ENCODE measurements at places on chromosomes 3 and 15.

GRCh38 chr15:68796576-68796975 is 24.1 kb downstream of the ANP32A start:
- no peak for DNase-seq

- DNase-seq = no peak
These were observed 33.5 kb downstream of the ALS2CL start for GRCh38 chr3:46660003-46660402.

- no peak for DNase-seq
These were observed 211.7 kb downstream of the MBNL1 start for GRCh38 chr3:152480282-152480953.

DNA sequence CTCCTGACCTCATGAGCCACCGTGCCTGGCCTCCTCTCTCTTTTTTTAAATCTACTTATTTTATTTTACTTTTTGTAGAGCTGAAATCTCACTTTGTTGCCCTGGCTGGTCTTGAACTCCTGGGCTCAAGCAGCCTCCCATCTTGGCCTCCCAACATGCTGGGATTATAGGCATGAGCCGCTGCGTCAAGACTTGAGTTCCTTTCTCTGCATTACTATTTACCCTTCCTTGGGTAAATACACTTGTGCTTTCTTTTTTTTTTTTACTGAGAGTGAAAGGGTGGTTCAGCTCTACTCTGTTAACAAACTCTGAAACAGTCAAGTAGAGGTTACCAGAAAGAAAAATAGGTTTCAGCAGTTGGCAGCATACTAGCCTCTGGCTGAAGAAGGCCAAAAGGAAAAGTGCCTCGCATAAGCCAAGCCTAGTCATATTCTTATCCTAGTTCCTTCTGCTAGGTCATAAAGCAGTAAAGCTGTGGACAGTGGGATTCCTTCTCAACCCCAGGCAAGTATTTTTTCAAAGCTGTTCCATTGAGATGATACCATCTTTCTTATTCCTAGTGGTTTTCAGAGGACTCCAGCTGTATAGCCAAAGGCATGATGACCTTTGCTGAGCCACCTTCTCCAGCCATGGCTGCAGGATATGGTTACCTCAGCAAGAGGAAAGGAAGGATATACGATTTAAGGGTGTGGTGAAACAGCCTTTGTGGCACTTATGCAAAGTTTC is 135.1 kb downstream of the RBPMS2 start:
- no peak for DNase-seq

- DNase-seq = no peak
These were observed 87.6 kb downstream of the P2RY1 start for GRCh38 chr3:152922554-152922953.

DNA sequence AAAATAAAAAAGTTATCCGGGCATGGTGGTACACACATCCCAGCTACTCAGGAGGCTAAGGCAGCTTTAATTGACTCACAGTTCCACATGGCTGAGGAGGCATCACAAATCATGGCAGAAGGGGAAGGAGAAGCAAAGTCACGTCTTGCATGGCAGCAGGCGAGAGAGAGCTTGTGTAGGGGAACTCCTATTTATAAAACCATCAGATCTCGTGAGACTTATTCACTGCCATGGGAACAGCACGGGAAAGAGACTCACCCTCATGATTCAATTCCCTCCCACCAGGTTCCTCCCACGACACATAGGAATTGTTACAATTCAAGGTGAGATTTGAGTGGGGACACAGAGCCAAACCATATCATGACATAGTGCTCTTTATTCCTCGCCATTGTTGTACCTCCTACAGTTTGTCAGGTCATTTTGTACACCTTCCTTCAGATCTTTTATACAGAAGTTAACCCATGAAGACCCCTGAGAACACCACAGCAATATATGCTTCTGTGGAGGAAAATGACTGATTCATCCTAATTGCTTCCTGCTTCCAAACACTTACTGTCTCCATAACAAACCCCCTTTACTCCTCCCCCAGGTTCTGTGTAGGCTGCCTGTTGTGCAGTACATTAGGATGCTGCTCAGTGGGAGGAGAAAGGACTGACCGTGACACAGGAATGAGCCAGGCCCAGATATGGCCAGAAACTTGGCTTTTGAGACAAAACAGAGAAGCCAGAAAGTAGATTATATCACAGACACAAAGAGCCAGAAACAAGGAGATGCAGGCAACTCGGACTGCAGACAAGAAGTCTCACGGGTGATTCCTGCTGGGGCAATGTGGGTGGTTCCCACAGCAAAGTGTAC is 67.9 kb upstream of the HEG1 start:
- no peak for DNase-seq

DNA sequence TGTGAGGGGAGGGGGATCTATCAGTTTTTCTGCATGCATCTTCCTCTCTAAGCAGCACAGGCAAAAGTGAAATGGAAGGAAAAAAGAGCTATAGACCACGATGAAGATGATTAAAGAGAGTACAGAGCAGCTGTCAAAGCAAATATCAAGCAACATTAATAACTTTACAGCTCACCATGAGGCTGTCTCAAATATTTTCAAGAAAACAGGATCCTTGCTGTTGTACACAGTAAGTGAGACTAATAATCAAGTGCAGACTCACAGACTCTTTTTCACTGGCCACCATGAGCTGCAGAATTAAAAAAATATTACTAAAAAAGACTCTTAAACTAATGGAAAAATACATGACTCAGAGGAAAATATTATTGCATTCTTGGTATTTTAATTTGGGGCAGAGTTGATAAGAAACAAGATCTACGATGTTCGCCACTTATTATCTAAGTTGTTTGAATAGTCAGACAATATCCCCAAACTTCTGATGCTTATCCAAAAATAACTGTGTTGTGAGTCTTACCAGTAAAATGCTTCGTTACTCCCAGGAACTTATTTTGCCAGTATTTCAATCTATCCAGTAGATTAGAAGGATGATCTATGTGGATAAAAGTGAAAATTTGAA is 817.5 kb upstream of the ALCAM start:
- no peak for DNase-seq

GRCh38 chr3:13303410-13303809 is 116.7 kb downstream of the NUP210 start:
- DNase-seq = no peak

DNA sequence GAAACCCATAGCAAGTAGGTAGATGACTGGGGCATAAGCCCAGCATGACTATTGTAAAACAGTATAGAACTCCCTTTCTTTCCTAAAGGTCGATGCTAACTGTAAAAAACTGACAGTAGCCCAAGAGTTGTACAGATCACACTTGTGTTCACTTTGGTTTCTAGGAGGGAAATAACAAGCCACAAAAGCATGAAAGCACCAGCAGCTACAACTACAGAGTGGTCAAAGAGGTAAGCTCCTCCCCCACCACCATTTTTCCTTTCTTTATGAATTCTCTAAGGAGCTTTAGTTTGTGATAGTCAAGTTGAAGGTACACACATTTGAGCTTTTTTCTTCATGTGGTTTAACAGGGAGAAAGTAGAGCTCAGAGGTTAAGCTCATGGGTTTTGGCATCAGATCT is 191.0 kb downstream of the ITPR1 start:
- no peak for DNase-seq

DNA sequence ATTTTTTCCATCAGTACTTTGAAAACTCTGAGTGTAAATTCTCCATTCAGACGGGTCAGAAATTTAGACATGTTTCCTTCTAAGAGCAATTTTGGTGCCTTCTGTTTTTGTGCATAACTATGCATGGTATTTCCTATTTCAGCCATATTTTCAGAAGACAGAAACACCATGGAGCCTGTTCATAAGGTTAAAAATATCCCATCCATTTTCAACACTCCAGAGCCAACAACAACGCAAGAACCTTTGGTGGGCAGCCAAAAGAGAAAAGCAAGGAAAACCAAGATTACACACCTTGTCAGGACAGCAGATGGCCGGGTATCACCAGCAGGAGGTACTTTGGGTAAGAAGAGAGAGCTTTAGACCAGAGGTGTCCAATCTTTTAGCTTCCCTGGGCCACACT is 275.6 kb downstream of the BBX start:
- no peak for DNase-seq

DNA sequence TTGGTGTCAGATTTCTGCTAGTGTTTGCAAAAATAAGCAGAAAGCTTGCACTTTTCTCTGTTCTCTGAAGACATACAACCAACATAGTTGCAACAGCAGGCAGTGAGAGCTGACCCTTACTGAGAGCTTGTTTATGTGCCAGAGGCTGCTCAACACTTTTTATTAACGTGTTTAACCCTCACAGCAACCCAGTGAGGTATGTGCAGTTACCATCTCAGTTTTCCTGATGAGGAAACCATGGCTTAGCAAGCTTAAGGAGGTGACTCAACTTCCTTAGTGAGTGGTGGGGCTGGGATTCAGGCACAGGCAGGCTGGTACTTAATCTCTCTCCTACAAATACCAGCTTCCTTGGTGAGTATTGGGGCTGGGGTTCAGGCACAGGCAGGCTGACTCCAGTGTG is 158.1 kb upstream of the CTDSPL start:
- DNase-seq = no peak

- no peak for DNase-seq
These were observed 125.0 kb downstream of the ASB7 start for GRCh38 chr15:100727291-100727851.

- no peak for DNase-seq
These were observed 17.9 kb upstream of the STIMATE start for GRCh38 chr3:52915294-52915693.

- no peak for DNase-seq
These were observed 10.6 kb upstream of the TBC1D5 start for GRCh38 chr3:17752876-17753631.

DNA sequence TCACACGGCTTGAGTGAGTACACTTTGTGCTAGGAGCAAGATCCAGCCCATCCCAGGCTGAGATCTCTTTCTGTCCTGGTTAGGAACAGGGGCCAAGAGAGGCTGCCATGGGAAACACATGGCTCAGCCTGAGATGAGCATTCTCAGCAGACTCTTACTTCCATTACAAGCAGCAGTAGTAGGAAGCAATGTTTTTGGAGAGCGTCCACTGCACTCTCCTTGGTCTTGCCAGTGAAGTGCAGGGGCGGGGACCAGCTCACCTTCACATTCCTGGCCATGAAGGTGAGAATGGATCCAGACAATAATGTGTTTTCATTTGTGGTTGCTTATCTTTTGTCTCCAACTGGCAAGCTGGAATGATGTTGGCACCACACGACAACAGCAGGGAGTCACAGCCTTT is 24.7 kb downstream of the ZNF80 start:
- DNase-seq = no peak

GRCh38 chr15:100777821-100778220 is 101.8 kb upstream of the ALDH1A3 start:
- no peak for DNase-seq

DNA sequence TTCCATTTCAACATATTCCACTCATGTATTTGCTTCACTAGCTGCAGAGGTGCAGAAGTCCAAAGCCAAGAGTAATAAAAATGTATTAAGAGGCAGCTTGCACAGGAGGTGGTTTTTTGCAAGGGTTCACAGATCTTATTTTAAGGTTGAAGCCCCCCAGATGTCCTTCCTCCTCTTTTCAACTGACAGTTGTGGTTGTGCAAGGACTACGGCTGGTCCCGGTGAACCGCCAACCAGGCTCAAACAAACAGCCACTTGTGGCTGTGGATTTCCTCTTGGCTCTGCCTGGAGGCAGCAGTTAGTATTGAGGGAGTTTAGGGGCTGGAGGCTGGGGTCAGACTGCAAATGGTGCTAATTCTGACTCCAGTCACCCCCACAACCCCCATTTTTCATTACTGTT is 240.7 kb upstream of the TBC1D5 start:
- no peak for DNase-seq

DNA sequence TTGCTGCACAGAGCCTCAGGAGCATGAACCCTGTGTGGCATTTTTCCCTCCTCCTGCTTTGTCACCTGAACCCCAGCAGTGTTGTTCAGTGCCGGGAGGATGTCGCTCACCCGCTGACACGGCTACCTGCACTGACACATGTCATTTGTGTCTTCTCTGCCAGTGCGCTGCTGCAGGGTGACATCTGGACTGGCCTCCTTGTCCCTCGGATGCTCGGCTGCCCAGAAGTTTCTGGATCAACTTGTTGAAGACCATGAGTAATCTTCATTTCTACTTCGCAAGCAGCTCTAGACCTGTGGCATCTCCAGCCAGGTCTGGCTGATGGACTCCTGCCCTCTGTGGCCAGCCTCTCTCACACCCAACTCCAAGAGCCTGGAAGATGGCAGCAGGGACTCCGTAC is 311.1 kb upstream of the C2CD4B start:
- DNase-seq = no peak

- DNase-seq = no peak
These were observed 13.8 kb downstream of the XIRP1 start for GRCh38 chr3:39178553-39178952.

GRCh38 chr3:146750196-146750595 is 145.1 kb upstream of the PLSCR5 start:
- no peak for DNase-seq

GRCh38 chr15:58602823-58603222 is 146.7 kb downstream of the ADAM10 start:
- no peak for DNase-seq

GRCh38 chr15:95795386-95795785 is 535.1 kb upstream of the NR2F2 start:
- DNase-seq = no peak

DNA sequence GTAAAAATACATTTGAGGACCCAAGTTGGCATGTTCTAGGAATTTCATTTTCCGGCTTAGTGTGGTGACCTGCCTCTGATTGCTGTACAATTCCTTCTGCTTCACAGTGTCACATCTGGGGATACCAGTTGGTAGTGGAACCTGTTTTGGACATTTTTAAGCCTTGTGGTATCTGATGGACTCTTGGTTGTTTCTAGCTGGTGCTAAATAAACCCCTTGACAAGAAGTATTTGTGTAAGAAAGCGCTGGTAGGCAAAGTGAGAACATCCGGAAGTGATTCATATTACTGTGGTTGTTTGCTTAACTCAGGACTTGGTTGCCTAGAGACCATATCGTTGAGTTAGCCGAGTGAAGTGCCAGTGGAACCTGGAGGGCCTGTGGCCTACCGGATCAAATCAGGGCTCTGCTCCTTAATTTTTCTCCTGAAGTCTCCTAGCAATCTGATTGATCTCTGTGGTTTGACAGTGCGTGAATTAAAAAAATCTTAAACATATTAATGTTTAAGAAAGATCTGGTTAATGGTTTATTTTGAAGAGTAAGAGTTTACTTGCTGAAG is 12.8 kb downstream of the IQGAP1 start:
- no peak for DNase-seq

DNA sequence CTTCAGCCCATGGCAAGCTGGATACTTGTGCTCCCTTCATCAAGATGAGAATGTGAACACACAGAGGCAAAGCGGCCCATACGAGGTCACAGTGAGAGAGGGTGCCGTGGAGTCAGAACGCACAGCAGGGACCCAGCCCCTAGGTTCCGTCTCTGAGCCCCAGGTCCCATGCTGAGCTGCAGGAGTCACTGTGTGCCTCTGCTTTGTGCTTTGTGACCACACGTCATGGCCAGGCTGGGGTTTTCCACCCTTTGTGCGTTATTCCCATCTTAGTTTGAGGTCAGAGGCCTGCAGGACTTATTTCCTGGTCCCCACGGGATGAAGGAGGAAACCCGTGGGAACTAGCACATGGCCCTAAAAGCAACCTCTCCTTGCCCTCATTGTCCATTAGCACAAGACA is 140.3 kb downstream of the TJP1 start:
- no peak for DNase-seq

All from hypothalamus (tissue), 51 donors.